ENCODE measurements at places on chromosomes 6 and 20.

DNA sequence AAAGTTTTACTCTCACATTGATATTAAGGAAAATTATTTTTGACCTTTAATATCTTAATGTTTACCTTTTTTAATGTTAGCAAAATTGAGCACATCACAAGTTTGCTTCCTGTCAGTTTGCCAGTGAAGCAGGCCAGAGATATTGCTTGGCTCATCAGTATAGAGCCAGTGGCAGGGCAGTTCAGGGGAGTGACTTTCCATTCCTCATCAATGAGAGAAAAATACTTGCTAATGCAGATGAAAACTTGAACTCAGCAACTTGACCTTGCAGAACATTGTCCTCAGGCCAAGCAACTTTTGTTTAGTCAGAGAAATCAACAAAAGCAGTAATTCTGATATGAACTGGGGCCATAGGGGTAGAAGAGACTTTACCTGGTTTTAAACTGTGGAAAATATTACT lies 6.9 kb downstream of the TAB2 start:
- DNase-seq: no peak

- DNase-seq: no peak
Observed at GRCh38 chr20:2387180-2387577, 6.5 kb downstream of the TGM6 start.

- DNase-seq: no peak
Observed at GRCh38 chr6:13902922-13903321, 21.8 kb upstream of the RNF182 start.

- DNase-seq: no peak
Observed at GRCh38 chr6:75791881-75792280, 42.8 kb downstream of the MYO6 start.

GRCh38 chr6:107578642-107579341 lies 88.9 kb downstream of the SOBP start:
- no peak for DNase-seq

- DNase-seq: no peak
Observed at GRCh38 chr6:139982652-139983295, 608.3 kb upstream of the CITED2 start.

DNA sequence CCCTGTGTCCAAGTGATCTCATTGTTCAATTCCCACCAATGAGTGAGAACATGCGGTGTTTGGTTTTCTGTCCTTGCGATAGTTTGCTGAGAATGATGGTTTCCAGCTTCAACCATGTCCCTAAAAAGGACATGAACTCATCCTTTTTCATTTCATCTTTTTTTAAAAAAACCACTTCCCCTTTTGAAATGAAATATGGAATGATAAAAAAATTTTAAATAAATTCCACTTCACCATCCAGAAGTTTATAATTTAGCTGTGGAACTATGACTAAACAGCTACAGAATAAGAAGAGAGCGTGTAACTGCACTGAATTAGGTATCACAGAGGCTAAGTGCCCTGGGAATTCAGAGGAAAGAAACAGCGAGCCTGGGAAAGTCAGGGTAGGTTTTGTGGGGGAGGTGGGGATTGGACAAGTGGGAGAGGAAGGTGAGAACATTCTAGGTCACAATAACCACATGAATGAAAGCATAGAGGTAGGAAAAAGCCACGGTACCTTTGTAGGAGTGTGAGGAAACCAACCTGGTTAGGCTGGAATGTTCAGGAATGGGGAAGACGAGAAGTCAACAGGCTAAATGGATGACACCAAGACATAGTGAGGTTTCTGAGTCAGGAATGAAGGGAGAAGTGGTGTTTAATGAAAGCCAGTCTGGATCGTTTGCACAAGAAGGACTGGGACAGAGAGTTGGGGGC lies 11.0 kb downstream of the TRIM10 start:
- DNase-seq: no peak

GRCh38 chr20:43925801-43926200 lies 11.1 kb downstream of the TOX2 start:
- no peak for DNase-seq

Data from COR-L47 (cell line).